ENCODE measurements at places on chromosomes 2 and 18.

- DNase-seq, result no peak
Measured at GRCh38 chr2:181357979-181358378, 99.2 kb upstream of the ITGA4 start.

GRCh38 chr2:241796610-241797138, 12.3 kb upstream of the NEU4 start:
- DNase-seq, result no peak

DNA sequence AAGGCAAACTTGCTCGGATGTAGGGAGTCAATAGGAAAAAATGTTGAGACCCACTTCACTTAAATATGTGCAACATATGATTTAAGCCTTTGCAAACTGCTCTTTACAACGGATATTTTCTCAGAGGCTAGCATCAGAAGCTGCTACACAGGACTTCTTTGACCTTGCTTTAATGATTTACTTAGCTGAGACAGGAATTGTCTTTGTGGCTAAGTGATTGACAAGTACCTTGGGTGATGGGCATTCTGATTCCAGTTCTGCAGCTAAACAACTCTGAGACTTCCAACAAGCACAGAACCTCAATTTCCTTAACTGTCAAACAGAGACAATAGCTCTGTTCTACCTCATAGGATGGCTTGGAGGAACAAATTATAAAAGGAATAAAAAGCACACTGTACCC, 150.2 kb downstream of the NCKAP5 start:
- DNase-seq, result no peak

GRCh38 chr2:217437290-217437870, 565.4 kb downstream of the TNS1 start:
- no peak for DNase-seq

- peak; percentile 66 for DNase-seq
Measured at GRCh38 chr2:8219631-8220355, 462.1 kb upstream of the ID2 start.

- no peak for DNase-seq
Measured at GRCh38 chr18:11494107-11494506, 115.3 kb upstream of the SLC35G4 start.

DNA sequence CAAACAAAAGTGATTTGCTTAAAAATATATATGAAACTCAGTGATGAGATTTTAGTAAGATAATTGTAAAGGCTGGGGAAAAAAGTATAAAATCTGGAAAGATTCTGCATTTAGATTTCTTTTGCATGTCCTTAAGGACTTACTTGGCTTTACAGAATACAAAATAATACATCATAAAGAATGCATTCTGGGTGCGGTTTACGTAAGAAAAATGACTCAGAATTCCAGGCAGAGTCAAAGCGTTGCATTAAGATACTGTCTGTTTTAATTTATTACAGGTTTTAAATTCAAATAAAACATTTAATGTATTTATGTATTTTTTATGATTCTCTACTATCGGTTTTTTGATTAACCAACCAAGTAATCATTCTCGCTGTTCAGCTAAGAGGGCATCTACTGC, 178.0 kb downstream of the SH3BP4 start:
- no peak for DNase-seq

- no peak for DNase-seq
Measured at GRCh38 chr18:54859667-54860421, 31.6 kb downstream of the RAB27B start.

- DNase-seq, result no peak
Measured at GRCh38 chr18:3468833-3469232, 18.9 kb downstream of the TGIF1 start.

DNA sequence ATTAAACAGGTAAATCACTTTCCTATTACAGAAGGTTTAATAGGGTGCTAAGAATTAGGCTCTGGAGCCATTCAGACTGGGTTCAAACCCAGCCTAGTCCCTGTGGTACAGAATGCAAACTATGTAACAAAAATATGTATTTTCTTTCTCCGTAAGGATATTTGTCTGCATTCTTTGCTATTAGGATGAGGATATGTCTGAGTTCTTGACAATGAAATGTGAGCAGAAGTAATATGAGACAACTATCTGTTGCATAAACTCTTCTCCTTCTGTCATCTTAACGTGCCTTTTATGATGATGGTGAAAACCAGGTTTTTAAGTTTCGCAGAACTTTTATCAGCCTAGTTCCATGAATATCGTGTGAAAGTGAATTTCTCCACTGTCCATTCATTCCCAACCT, 1129.1 kb upstream of the ZEB2 start:
- DNase-seq, result no peak

DNA sequence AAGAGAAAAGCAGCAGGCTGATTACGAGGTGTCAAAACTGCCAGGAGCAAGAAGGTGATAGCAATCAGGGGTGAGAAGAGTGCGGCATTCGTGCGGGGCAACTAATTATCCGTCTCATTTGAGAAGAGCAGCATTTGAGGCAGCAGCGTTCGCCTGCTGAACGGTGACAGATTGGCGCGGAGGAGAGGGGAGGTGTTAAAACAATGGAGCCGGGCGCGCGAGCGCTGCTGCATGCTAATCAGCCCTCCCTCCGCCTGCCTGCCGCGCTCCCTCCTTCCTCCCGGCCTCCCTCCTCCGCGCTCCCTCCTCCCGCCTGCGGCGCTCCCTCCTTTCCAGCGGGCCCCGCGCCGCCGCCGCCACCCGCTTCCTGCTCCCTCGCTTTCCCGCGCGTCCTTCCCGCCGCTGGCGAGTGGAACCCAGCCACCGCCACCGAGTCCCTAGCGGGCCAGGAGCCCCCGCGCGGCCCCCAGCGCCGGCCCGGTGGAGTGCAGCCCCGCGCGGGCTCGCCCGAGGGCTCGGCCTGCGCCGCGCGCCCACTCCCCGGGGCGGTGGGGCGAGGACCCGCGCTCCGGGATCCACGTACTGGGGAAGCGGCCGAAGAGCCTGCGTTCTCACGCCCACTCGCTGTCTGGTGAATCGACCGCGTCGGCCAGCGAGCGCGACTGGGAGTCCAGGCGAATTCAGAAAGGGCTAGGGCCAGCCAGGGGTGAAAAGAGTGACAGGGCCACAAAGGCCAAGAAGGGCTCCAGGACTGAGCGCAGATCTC, 69.5 kb upstream of the PSMD14 start:
- no peak for DNase-seq

DNA sequence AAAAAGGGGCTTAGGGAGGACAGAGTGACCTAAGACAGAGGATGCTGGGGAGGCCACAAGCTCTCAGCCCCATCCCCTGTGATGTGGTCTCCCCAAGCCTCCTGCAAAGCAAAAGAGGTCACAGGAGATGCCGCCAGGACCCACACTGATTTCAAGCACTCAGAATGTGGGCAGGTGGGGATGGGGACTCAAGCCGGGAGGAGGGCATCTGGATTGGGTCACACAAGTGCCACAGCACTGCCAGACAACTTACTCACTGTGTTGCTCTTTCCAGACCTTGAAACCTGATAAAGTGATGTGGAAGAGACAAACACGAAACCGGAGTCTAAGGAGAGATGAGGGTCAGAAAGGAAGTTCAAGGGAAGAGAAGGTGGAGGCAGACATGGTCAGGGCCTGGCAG, 95.7 kb downstream of the TTC32 start:
- DNase-seq, result no peak

- peak; percentile 67 for DNase-seq
Measured at GRCh38 chr2:112541315-112542122, 746 bp upstream of the POLR1B start.

GRCh38 chr18:32511147-32511546, 40.5 kb upstream of the GAREM1 start:
- no peak for DNase-seq

DNA sequence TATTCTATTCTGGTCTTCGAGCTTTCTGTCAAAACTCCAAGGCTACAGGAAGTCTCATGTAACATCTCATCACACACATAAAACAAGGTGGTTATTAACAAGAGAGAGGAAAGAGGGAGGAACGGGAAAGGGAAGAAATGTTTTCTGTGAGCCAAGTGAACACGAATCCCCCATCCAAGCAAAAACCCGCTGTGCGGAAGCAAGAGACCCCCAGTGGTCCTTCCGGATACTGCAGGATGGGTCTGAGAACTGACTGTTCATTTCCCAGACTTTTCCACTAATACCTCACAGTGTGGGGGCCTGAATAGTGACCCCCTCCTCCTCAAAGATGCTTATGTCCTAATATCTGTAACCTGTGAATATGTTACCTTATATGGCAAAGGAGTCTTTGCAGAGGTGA, 19.0 kb upstream of the DIPK1C start:
- DNase-seq, result no peak

DNA sequence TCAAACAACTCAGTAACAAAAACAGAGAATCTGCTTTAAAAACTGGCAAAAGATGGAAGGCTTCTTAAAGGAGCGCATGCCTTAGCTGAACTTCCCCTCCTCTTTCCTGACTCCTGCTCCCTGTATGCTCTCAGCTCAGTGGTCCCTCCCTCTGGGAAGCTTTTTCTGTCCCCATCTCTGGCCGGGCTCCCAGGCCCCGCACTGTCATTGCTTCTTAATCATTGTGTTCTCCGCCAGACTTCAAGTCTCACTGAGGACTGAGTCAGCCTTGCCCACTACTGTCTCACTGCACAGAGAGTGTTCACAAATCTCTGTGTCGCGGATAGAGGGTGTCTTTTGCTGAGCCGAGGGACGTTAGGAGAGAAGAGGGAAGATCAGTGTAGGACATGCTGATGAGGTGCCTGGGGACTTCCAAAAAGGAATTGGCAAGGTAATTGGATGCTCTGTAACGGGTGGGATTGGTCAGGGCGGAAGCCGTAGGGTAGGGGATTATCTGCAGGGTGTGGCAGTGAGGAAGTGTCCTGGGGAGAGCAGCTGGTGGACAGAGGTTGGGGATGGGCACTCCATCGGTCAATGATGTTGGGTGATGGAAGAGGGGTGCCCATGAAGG, 16.2 kb downstream of the TOGARAM2 start:
- DNase-seq, result no peak

DNA sequence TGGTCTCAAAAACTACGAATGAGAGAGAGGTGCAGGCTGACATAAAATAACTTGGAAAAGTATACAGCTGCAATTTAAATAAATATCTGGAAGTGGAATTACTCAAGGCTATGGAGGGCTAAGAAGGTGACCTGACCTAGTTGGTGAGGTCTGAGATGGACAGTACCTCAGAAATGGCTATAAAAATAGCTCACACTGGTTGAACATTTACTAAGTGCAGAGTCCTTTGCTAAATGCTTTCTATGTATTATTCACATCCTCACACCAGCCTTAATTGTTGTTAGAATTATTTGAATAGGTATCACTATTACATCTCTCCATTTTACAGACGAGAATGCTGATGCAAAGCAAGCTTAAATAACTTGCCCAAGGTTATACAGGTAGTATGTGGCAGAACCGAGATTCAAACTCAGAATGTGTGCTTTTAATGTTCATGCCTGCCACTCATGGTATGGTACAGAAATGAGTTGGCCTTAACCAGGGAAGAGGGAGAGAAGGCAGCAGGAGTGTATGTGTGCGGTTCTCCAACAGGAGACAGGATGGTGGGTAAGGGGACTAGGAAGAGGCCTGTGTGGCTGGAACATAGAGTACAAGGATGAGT, 37.4 kb downstream of the MRPL44 start:
- no peak for DNase-seq

GRCh38 chr2:60515721-60516226, 37.7 kb downstream of the BCL11A start:
- no peak for DNase-seq

DNA sequence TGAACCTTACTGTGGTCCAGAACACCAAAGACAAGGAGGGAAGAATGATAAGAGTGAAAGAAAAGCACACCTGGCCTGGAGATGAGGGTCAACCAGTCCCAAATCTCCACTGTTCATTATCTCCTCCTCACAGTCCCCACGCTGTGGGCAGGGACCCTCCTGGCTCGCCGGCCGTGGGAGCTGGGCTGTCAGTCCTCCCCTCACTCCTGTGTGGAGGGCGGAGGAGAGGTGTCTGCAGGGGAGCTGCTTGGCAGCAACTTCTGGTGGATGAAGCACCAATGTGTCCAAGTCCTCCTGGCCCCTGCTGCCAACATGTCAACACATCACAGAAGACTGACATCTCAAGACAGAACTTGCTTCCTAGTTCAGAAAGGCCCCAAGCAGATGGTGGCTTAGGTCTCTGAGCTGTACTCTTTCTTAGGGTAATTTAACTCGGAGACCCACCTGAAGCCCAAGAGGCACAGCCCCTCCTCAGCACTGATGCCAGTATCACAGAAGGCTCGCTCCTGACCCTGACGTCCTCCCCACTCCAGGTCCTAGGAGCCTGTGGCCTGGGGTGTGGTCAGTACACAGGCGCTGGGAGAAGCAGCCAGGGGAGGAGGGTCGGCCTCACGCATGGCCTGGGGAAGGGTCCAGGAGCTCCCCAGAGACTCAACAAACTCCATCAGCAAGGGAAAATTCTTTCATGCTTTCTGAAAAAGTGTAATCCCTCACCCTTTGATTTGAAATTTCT, 54.5 kb downstream of the PARD6G start:
- DNase-seq, result no peak

GRCh38 chr2:209121691-209122090, 302.2 kb upstream of the MAP2 start:
- no peak for DNase-seq

DNA sequence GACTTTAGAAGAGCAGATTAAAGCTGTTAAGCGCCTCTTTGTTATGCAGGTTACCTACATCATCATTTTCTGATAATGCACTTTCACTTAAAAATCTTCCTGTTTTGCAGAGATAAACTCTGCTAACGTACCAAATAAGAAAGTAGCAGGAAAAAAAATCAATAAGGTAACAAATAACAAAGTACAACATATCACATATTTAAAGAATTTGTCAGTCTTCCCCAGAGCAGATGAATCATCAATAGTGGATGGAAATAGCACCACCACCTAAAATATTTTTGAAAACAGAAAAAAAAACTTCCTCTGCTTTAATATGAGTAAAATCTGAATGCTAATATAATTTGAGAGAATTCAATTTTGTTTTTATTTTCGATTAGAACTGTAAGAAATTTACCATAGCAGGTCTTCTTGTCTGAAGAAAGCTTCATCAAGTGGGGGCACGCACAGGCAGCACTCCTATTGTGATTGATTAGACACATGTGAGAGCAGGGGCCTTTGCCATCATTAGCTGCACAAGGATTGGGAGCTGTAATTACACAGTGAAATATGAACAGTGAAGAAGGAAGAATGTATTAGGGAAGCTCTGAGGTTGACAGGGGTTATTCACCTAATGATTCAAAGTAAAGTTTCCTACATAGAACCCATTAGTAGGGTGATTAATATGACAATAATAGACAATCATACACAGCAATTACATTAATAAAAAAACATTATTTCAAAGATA, 1279.4 kb downstream of the LRP1B start:
- DNase-seq, result no peak

- no peak for DNase-seq
Measured at GRCh38 chr2:119599384-119599783, 55.1 kb downstream of the CFAP221 start.

DNA sequence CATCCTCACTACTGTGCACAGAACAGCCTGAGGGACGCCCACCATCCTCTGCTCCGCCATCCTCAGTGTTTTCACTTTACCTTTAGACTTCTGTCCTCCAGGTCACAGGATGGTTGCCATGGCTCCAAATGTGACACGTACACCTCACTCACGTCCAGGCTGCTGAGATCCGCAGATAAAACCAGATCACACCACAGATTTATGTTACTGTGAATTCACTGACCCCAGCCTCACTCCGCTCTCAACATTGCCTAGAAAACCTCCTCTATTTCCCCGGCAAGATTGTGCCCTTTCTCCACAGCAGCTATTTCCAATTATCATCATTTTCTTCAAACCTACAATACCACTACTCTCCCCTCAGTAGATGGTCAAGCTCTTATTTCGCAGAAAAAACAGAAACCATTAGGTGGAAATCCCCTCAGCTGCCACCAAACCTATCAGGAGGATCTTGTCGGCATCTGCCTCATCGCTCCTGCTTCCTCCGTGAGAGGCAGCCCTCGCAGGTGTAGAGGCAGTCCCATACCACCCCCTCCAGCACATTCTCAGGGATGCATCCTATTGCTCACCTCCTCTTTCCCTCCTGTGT, 49.8 kb upstream of the SLC1A4 start:
- DNase-seq, result no peak

- DNase-seq, result no peak
Measured at GRCh38 chr18:38250971-38251370, 685.4 kb upstream of the CELF4 start.
